ENCODE measurements at places on chromosomes 2 and 18. TPM values are rescaled to one million over a fixed set of nuclear protein-coding genes. Genes with fewer than 3 reads are reported as not detected.
A peak's percentile ranks its signal among the peaks of the same experiment; 100 is the strongest.

- no peak overlapping the region for H3K4me3 ChIP-seq
- DNase-seq = no peak
- no peaks in the 10 kb centered on the region for H3K4me1 ChIP-seq
Observed at GRCh38 chr2:33681364-33681757, 82.3 kb upstream of the FAM98A start.

DNA sequence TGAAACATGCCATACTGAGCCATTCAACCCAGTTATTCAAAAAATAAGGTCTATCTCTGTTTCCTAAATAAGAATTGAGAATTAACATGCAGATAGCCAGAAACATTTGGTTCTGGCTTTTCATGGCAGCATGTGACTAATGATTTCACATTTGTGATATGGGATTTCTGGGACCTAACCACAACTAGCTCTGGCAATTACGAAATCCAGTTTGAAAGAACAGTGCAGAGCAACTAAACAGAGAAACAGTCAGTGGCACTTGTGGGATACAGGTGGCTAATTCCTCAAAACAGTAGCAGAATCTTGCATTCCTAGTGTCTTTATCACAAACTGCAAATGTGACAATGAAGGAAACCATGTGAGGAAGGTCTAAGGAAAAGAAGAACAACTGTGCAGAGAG lies 637.8 kb upstream of the CHAC2 start:
- no peaks in the 10 kb centered on the region for H3K36me3 ChIP-seq
- H3K4me3 ChIP-seq = no peak overlapping the region
- H3K27me3 ChIP-seq = no peaks in the 10 kb centered on the region

DNA sequence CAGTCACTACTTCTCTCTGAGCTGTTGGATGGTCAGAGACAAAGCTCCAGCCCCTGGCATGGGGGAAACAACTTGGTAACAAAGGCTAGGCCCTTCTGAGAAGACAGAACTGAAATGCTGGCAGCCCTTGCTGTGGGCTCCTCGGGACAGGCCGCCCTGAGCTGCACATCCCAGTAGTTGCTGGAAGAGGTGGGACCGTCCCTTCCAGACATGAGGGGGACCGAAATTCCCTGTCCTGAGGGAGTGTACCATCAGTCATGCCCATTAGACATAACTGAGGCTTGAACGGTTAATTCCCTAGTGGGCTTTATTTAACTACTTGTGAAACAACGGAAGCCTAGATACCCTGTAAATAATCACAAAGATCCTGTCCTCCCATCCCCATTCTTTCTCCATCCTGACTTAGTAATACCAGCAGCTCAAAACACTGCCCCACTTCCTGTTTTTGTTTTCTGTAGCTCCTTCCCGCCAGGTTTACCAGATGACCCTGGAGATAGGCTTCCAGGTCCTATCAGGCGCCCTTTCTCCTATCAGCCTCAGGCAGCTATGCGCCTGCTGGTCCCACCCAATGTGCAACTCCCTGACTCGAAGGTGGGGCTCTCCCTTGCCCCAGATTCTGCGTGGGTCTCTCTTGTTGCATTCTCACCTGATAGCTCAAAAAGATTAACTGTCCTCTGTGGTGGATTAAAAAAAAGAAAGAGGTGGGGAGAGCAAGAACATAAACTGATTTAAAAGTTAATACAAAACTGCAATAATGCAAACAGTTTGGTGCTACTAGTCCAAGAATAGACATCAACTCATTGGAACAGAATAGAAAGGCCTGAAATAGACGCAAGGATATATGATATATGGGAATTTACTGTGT lies 37.0 kb upstream of the NT5DC4 start:
- no peak overlapping the region for H3K4me3 ChIP-seq
- no peak overlapping the region for H3K27ac ChIP-seq
- H3K4me1 ChIP-seq = no peaks in the 10 kb centered on the region
- DNase-seq = peak; percentile 37
- H3K27me3 ChIP-seq = no peaks in the 10 kb centered on the region

DNA sequence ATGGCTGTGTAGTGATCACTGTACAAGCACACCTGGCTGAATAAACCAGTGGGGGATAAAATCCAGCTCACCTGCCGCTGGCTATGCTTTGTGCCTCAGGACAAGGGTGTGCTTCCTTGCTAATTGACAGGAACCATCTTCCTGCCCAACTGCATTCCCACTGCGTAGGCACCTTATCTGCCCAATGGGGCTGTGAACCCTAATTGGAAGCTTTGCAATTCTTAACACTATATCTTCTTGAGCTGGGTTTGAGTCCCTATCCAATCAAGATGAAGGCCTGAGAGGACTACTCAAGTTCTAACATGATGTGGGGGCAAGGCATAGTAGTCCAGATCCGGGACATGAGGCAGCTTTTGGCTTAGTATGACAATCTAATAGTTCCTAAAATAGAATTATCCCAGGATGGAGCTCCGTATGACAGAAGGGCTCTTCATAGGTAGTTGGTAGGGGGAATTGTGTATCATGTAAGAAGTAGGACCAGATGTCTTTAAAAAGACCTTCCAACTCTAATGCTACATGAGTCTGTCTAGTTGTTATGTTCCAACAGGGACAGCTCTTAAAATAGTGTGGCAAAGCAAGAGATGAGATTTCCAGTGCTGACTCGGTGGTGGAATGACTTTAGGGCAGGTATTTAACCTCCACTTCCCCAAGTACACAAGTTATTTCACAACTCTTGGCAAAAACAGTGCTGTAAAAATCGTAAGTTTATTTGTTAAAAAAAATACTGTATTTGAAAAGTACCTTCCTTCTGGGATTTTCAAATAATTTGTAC lies 2.3 kb upstream of the TMEM150A start:
- H3K36me3 ChIP-seq = peaks cover 21% of the 10 kb centered on the region
- no peak for DNase-seq
- no peaks in the 10 kb centered on the region for H3K27me3 ChIP-seq
- no peak overlapping the region for H3K27ac ChIP-seq

DNA sequence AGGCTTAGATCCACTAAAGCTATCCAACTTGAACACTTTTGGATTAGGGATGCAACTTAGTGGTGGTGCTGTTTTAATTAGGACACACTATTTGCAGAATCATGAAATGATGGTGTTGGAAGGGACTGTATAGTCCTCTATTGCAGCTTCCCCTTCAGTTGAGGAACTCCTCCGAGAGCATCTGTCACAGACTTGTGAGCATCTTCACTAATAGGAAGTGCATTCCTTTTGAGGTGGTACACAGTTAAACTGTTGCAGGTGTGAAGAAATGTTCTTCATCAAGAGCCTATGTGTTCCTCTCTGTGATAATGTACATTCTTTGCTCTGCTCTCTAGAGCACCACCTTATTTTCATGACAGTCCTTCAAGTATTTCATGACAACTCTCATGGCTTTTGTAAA lies 197.4 kb downstream of the CAMKMT start:
- no peak for DNase-seq
- H3K27ac ChIP-seq = no peak overlapping the region
- no peaks in the 10 kb centered on the region for H3K4me1 ChIP-seq
- H3K4me3 ChIP-seq = no peak overlapping the region
- no peaks in the 10 kb centered on the region for H3K27me3 ChIP-seq

DNA sequence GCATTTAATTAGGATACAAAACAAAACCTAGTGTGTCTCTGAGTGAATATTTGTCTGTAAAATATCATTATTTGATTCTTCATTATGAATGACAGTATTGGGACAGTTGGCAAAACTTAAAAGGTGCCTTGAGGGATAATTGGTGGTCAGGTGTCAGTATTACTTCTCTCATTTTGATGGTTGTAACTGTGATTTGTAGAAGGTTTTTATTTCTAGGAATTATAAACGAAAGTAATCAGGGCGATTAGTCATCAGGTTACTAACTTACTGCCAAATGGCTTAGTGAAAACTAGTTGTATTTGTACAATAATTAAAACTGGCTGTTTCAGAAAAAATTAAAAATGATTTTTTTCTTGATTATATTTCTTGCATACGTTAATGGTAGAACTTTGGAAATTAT lies 117.6 kb downstream of the BIRC6 start:
- no peak for DNase-seq
- no peak overlapping the region for H3K4me3 ChIP-seq
- no peaks in the 10 kb centered on the region for H3K36me3 ChIP-seq

GRCh38 chr2:58432491-58433170 lies 191.5 kb upstream of the FANCL start:
- no peak overlapping the region for H3K27ac ChIP-seq
- peak; percentile 67 for DNase-seq
- H3K4me1 ChIP-seq = no peaks in the 10 kb centered on the region
- no peaks in the 10 kb centered on the region for H3K27me3 ChIP-seq
- no peak overlapping the region for H3K4me3 ChIP-seq
- no peaks in the 10 kb centered on the region for H3K36me3 ChIP-seq

DNA sequence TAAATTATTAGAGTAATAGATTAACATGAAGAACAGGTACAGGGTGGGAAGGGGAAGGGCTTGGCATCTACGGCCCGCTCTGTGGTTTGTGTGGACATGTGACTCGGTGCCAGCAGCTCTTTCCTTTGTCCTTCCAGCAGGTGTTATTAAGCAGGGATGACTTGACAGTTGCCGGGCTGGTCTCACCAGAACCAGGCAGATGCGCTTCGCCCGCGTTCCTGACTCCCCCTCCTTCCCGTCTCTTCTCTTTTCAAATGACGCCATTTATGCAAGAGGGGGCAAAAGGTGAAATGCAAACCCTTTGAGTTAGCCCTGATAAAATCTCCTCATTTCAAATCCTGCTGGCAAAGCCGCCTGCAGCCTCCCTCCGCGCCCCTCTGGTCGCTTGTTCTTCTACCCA lies 38.9 kb upstream of the MGAT4A start:
- H3K27ac ChIP-seq = peak overlapping the region; percentile 66
- H3K27me3 ChIP-seq = no peaks in the 10 kb centered on the region
- peaks cover 4% of the 10 kb centered on the region for H3K4me1 ChIP-seq

DNA sequence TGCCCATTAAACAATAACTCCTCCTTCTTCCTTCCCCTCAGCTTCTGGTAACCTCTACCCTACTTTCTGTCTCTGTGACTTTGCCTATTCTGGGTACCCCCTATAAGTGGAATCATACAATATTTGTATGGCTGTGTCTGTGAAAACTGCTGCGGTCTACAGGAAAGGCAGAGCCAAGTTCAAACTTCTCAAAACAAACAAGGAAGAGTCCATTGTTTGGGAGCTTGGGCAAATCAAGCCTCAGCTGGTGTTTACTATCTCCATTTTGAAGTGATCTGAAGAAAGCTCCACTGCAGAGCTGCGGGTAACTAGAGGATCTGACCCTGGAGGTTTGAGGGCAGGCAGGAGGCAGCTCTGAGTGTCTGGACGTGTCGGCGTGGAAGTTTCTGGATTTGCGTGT lies 48.6 kb upstream of the DAPL1 start:
- no peaks in the 10 kb centered on the region for H3K4me1 ChIP-seq
- H3K4me3 ChIP-seq = no peak overlapping the region
- no peaks in the 10 kb centered on the region for H3K27me3 ChIP-seq
- no peak for DNase-seq

- H3K36me3 ChIP-seq = no peaks in the 10 kb centered on the region
- DNase-seq = no peak
- H3K4me3 ChIP-seq = no peak overlapping the region
- no peaks in the 10 kb centered on the region for H3K27me3 ChIP-seq
- H3K4me1 ChIP-seq = peaks cover 4% of the 10 kb centered on the region
Observed at GRCh38 chr2:190674966-190675650, 26.2 kb downstream of the NAB1 start.

DNA sequence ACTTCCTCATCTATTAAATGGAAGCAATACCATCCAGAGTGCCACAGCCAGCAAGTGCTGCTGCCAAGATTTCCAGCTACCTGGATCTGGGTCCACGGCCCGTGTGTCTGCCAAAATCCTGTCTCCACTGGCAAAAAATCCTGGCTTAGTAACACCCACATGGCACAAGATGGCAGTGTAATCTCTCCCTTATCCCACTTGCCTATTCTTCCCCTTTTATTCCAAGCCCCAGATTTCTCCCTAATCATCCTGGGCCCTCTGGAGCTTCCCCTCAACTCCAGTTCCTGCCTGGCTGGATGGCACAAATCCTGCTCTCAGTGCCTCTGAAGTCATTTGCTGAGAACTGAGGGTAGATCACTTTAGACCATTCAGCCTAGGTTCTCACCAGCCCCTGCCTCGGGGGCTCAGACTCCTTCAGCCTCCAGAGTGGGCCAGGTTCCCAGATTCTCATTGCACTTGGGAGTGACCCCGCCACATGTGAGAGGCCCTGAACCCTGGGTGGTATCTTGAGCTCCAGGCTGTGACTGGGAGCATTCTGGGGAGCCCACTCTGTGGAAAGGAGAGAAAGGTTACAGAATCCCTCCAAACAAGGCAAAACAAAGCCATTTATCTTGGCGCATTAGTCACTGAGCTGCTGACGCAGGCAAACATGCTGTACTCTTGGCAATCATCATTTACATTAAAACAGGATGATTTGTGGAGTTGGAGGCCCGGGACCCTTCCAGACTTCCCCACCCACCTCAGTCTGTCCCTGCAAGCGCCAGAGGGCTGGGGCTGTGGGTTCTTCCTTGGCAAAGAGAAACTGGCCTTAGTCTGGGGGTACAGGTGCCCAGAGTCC lies 325.8 kb downstream of the DYSF start:
- H3K27ac ChIP-seq = no peak overlapping the region
- H3K4me1 ChIP-seq = no peaks in the 10 kb centered on the region
- H3K36me3 ChIP-seq = no peaks in the 10 kb centered on the region
- H3K4me3 ChIP-seq = no peak overlapping the region

DNA sequence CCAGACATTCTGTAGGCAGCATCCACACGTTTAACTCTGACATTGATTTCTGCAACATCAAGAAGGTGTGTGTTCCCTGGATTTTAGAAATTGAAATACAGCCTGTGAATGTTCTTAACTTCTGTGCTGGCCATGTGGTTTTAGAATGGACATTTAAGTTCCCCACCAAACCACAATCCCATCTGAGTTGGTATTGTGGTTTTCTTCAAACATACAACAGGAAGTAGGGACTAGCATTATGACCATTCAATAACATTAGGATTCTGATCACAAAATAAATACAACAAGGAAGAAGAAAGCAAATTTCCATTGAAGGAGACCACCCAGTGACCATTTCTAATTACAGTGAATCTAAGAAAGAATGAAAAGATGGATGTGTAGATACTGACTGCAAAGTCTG lies 51.2 kb downstream of the MAP3K20 start:
- no peaks in the 10 kb centered on the region for H3K4me1 ChIP-seq
- H3K27me3 ChIP-seq = no peaks in the 10 kb centered on the region
- no peaks in the 10 kb centered on the region for H3K36me3 ChIP-seq

The TYMS gene
- total RNA-seq = 6.7 TPM

The GLB1L gene
- total RNA-seq = not detected

The ADD2 gene
- not detected for total RNA-seq

The SGPP2 gene
- 45.1 TPM for total RNA-seq

The MSTN gene
- not detected for total RNA-seq

The SLC40A1 gene
- total RNA-seq = 208 TPM

The LYG2 gene
- total RNA-seq = not detected

The ZNF804A gene
- 3.6 TPM for total RNA-seq

Data from Peyer's patch (tissue), 4 donors.